ENCODE measurements at places on chromosomes 7 and 10. TPM values are rescaled to one million over a fixed set of nuclear protein-coding genes. Genes with fewer than 3 reads are reported as not detected.

ANKRD7 gene
- not detected for total RNA-seq

HERPUD2 gene
- total RNA-seq = 42.7 TPM

- peaks cover 6% of the 10 kb centered on the region for H3K4me1 ChIP-seq
- no peaks in the 10 kb centered on the region for H3K27me3 ChIP-seq
- H3K27ac ChIP-seq = no peak overlapping the region
- DNase-seq = no peak
- no peak overlapping the region for H3K4me3 ChIP-seq
These were observed 70.0 kb upstream of the CC2D2B start for GRCh38 chr10:95837783-95838182.

GRCh38 chr10:34638406-34639054 lies 176.6 kb downstream of the PARD3 start:
- H3K27me3 ChIP-seq = no peaks in the 10 kb centered on the region
- DNase-seq = peak; percentile 79
- H3K27ac ChIP-seq = peak overlapping the region; percentile 34
- no peak overlapping the region for H3K4me3 ChIP-seq

Measured in Calu3 (cell line).